ENCODE measurements at places on chromosomes 2 and 18.
A peak's percentile ranks its signal among the peaks of the same experiment; 100 is the strongest.

DNA sequence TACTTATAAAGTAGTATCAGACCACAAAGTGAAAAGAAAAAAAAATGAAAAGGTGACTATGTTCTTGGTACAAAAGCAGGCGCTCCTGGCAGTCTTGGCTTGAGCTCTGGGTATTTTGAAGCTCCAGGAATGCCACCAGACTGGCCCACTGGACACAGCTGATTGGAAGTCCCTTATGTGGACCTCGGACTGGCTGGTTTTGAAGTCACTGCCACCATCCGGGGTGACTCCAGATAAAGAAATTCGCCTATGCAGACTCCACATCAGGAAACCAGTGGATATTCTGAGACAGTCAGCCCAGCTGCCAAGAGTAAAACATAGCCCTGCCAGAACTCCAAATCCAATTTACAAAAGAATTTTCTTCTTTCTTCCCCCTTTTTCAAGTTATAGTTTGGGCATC lies 28.0 kb downstream of the ACKR3 start:
- DNase-seq = no peak

GRCh38 chr2:137947728-137948336 lies 16.4 kb upstream of the HNMT start:
- peak; percentile 48 for DNase-seq

DNA sequence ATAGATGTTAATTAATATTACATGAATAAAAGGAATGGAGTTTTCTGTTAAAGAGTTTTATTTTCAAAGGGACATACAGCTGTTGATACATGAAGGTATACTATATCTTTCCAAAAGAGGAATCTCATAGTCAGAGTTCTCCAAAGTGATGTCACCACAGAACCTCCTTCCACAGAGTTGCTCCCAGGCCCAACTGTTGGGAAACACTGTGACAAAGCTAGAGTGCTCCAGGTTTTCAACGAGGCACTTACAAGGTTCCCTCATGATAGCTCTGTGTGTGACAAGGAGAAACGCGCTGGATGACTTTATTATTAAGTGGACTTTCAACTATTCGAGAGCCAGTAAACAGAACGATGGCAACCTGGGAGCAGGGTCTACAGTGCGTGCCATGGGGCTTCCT lies 33.5 kb downstream of the PTPN18 start:
- no peak for DNase-seq

- no peak for DNase-seq
Measured at GRCh38 chr2:96163768-96164429, 18.7 kb upstream of the DUSP2 start.

- DNase-seq = no peak
Measured at GRCh38 chr2:55796121-55796520, 102.5 kb upstream of the PNPT1 start.

DNA sequence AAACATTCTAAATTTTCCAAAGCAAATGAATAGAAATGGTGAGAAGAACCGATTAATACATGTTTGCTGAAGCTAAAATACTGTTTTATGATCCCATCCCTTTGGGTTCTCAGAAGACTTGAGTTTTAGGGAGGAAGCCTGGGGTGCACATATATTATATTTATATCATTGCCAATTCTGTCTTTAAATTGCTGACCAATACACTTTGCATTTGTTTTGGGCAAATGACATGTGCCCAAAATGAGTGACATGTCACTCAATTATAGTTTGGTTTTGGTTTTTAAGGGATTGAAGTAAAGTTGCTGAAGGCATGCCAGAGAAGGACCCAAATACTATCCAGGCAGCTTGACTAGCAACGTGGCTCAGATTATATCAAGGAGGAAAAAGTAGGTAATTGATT lies 50.3 kb upstream of the SP3 start:
- no peak for DNase-seq

GRCh38 chr2:168348076-168348475 lies 100.7 kb upstream of the STK39 start:
- DNase-seq = peak; percentile 35

GRCh38 chr18:7155887-7156286 lies 38.3 kb upstream of the LAMA1 start:
- no peak for DNase-seq

- DNase-seq = no peak
Measured at GRCh38 chr2:26934985-26935384, 35.5 kb upstream of the MAPRE3 start.

Data from COLO829 (cell line).